ENCODE measurements at places on chromosomes 11 and 22. TPM values are rescaled to one million over a fixed set of nuclear protein-coding genes. Genes with fewer than 3 reads are reported as not detected.
A peak's percentile ranks its signal among the peaks of the same experiment; 100 is the strongest.

CCDC34 gene
- 2.8 TPM for total RNA-seq

ALDH3B1 gene
- total RNA-seq, result 4.7 TPM

SEZ6L gene
- not detected for total RNA-seq

GRCh38 chr11:30260813-30261212 lies 30.0 kb downstream of the FSHB start:
- peaks cover 2% of the 10 kb centered on the region for H3K36me3 ChIP-seq
- no peak overlapping the region for H3K4me3 ChIP-seq
- peaks cover 6% of the 10 kb centered on the region for H3K27me3 ChIP-seq
- peaks cover under 1% of the 10 kb centered on the region for H3K4me1 ChIP-seq
- DNase-seq, result no peak

DNA sequence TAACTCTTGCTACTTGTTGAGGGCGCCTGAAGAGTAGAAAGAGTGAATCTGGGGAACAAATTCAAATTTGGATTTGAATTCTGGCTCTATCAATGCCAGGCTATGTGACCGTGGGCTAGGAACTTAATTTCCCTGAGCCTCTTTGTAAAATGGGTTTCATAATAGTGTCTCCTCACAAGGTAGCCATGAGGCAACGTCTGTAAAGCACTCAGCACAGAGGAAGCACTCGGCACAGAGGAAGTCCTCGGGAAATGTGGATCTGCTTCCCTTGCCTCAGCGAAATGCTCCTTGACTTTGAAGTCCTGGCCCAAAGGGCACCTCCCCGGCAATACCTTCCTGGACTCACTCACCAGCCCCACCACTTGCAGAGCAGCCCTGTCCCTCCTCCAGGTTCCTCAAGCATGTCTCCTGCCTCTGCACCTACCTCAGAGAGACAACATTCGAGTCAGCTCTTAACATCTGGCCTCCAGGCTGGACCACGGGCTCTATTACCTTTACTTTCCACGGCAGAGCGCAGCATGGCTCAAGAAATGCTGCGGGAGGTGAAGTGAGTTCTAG lies 17.7 kb downstream of the CD6 start:
- no peak overlapping the region for H3K4me3 ChIP-seq
- no peaks in the 10 kb centered on the region for H3K4me1 ChIP-seq
- H3K27ac ChIP-seq, result no peak overlapping the region
- no peak for DNase-seq
- no peaks in the 10 kb centered on the region for H3K36me3 ChIP-seq

GRCh38 chr11:93330446-93330984 lies at the start of gene DEUP1:
DEUP1 (plus strand) TSS chr11:93330742; CDS start chr11:93332260, 1,518 bp downstream.
- H3K27ac ChIP-seq, result no peak within 1 kb of the TSS
- peak within 1 kb of the TSS; percentile 67 for H3K4me3 ChIP-seq

GRCh38 chr11:128551058-128551457 lies 36.3 kb downstream of the ETS1 start:
- H3K27me3 ChIP-seq, result no peaks in the 10 kb centered on the region
- no peaks in the 10 kb centered on the region for H3K36me3 ChIP-seq
- DNase-seq, result no peak
- H3K27ac ChIP-seq, result peak overlapping the region; percentile 13
- H3K4me3 ChIP-seq, result no peak overlapping the region
- peaks cover 36% of the 10 kb centered on the region for H3K4me1 ChIP-seq

DNA sequence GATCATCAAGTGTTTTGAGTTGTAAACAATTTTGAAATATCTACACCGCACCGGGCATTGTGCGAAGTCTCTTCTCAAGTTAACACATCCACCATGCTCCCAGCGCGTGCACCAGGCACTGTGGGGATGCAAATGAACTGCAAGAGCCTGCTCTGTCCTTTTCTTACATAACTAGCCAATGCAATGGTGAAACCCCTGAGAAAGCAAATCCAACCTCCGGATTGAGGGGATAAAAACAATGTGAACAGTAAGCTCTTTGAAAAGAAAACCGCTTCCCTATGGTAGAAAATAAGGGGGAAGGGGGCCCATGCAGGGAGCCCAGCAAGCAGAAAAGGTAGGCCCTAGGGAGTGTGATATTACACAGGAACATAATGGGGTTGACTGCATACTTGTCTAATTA lies 274.9 kb upstream of the MPPED2 start:
- DNase-seq, result no peak
- peaks cover 9% of the 10 kb centered on the region for H3K27me3 ChIP-seq
- no peaks in the 10 kb centered on the region for H3K4me1 ChIP-seq

DNA sequence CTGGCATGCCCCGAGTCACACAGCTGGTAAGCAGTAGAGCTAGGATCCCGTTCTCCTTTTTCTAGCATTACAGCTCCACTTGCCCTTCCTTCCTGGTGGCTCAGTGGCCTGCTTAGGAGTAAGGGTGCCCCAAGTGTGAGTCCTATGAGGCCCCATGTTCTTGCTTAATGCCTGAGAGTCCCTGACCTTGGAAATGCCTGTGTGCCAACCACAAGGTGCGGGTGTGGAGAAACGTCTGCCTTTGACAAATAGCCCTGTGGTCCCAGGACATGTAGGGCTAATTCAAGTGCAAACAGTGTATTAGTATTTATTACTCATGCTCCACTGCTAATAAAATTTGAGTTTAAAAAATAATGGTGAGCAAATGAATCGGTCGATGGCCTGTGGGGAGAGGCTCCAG lies 18.4 kb downstream of the GRIK4 start:
- H3K27ac ChIP-seq, result no peak overlapping the region
- H3K4me3 ChIP-seq, result no peak overlapping the region
- no peak for DNase-seq
- peaks cover 17% of the 10 kb centered on the region for H3K27me3 ChIP-seq
- H3K36me3 ChIP-seq, result no peaks in the 10 kb centered on the region

DNA sequence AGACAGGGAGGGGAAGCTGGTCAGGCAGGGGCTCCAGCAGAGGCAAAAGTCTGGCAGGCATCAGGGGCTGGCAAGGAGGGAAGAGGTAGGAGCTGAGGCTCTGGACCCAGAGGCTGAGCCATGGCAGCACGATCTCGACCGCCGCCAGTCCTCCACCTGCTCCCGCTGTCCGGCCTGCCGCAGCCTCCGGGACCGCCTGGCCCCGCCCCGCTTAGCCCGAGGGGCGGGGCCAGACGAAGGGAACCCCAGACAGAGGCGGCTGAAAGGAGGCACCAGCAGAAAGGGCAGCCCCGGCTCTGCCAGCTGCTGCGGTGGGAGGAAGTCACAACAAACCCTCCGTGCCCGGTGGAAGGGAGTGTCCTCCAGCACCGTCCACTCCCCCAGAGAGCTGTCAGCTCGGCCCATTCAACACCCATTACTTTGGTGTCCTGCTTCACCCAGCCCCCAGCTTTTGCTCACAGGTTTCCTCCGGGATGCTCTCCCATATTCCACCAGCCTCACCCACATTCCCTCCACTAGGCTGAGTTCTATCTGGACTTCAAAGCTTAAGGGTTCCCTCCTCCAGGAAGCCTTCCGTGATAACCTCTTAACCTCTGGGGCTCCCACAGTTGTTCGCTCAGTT lies at the start of gene MFNG:
MFNG (minus strand) TSS at position 161 of the 622 bp plus-strand sequence. CDS start 207 bp downstream, outside the sequence.
- H3K4me3 ChIP-seq, result no peak within 1 kb of the TSS
- H3K27ac ChIP-seq, result no peak within 1 kb of the TSS
- no peaks in the 10 kb centered on the region for H3K27me3 ChIP-seq
- peaks cover 25% of the 10 kb centered on the region for H3K4me1 ChIP-seq
- H3K36me3 ChIP-seq, result peaks cover 13% of the 10 kb centered on the region

- DNase-seq, result no peak
- no peak overlapping the region for H3K27ac ChIP-seq
- H3K4me1 ChIP-seq, result no peaks in the 10 kb centered on the region
- H3K36me3 ChIP-seq, result peaks cover 48% of the 10 kb centered on the region
- H3K27me3 ChIP-seq, result no peaks in the 10 kb centered on the region
These were observed 53.5 kb upstream of the HORMAD2 start for GRCh38 chr22:30026756-30027155.
